Stimulated activated CD4-positive, alpha-beta T cell treated with anti-CD3 and anti-CD28 coated beads, Interleukin-1b, Interleukin-23, amount 100 ng/mL, for 1 hour (primary cell): ENCODE measurements at places on chromosomes 5 and 9.
A peak's percentile ranks its signal among the peaks of the same experiment; 100 is the strongest.

- no peak for DNase-seq
Measured at GRCh38 chr9:129889941-129890717, 54.9 kb downstream of the USP20 start.

- DNase-seq = no peak
Measured at GRCh38 chr9:131709771-131710431, 30.0 kb downstream of the RAPGEF1 start.

- DNase-seq = no peak
Measured at GRCh38 chr5:146040527-146040926, 64.8 kb downstream of the PLAC8L1 start.

DNA sequence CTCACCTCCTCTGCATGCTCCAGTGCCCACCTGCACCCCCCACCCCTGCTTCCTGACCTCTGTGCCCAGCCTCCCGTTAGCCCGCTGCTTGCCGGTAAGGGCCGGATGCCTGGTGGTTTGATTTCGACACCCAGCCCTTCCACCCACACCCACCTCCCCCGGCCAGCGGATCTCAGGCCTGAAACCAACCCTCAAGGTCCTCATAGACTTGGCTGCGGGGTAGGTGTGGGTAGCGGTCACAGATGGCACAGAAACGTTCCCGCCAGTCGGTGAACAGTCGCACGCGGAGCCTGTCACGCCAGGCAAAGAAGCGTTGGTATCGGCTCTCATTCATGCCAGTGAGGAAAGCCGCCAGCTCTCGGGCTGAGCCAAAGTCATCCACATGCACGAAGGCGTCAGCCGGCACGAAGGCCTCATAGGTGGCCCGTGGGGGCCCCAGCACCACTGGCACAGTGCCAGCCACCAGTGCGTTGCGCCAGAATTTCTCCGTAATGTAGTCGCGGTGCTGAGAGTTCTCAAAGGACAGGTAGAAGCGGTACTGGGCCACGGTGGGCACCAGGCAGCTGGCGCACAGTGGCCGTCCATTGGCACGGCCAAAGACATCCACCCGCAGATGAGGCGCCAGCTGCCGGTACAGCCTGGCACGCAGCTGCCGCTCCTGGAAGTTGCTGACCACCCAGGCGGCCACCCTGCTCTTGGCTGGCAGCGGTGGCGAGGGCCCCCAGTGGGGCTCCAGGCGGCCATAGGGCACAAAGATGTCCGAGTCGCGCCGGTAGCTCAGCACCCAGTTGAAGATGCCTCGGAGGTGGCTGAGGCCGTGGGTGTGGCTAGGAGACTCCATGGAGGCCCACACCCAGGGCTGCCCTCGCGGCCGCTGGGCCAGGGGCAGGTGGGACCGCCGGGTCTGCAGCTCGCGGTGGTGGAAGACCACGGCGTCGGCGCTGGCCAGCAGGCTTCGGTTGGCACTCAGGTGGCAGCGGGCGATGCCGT, 1.1 kb downstream of the FUT7 start:
- no peak for DNase-seq

- DNase-seq = no peak
Measured at GRCh38 chr5:109704282-109704952, 14.7 kb downstream of the MAN2A1 start.

DNA sequence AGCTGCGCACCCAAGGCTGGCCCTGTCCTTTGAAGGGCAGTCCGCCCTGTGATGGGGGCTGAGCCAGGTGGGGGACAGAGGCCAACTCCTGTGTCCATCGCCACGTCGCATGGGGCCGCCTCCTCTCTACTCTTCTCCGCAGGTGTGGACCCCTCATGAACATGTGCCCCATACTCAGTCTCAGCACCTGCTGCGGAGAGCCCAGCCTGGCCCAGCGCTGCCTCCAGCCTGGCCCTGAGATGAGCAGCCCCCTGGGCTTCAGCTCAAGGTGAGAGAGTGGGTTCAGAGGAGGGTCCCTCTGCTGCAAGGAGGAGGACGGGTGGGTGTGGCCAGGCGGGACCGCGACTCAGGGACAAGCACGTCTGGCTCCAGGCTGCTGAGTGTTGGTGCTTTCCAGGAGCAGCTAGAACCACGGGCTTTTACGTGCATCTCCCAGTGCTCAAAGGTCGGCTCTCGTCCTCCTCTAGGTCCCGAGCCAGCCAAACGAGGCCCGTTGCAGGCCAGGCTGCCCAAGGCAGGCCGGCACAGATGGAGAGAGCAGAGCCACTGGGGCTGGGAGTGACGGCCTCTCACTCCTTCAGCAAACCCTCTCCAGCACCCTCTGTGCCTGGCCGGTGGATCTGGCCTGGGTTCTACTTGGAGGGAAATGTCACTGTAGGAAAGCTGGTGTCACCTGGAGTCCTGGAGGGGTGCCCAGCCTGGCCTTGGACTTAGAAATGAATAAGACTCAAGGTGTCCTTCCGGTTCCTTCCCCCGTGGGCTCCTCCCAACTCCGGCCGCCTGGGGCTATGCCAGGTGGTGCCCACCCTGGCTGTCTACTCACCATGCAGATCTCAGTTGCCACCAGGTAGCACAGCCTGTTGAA, 48.9 kb upstream of the RNF130 start:
- DNase-seq = no peak

DNA sequence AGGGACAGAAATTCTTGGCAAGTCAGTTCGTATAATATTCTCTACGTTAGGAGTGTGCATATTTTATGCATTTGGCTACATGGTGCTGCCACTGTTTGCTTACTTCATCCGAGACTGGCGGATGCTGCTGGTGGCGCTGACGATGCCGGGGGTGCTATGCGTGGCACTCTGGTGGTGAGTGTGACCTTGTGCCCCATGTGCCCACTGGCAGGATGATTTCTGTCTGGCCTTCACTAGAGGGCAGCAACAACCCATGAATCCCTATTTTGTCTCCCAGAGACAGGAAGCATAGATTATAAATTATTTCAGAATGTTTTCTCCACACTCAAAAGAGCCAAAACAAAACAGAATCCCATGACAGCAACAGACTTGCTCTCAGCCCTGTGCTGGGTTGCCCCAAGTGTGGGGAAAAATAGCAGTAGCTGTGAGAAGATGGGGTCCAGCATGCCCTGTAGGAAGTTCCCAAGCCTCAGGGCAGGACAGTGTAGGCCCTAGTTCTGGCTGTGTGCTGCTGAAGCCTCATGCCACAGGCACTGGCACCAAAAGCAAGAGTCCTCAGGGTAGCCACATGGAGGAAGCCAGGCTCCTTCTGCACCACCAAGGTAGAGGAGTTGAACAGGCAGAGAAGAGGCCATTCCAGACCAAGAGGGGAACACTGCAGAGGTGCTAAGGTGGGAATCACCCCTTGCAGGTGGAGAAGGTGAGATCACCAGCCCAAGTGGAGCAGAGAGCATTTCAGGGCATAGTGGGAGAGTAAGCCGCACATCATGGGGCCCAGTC, 16.0 kb downstream of the SLC22A5 start:
- peak; percentile 36 for DNase-seq

GRCh38 chr9:98087420-98088354, 31.2 kb downstream of the NANS start:
- no peak for DNase-seq

DNA sequence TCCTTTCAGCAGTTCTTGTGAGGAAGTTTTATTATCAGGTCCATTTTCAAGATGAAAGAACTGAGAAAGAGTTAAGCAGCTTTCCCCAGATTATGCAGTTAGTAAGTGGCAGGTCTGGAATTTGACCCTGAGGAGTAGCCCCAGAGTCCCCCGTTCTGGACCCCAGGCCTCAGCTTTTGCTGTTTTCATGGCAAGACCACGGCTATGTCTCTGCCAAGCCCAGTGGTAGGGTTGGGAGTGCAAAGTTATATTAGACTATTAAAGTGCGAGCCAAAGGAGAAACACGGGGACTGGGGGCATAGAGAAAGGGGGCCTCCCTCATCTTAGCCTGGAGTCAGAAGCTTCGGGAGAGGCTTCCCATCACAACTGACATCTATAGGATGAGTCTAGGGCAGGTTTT, 19.3 kb upstream of the ORM1 start:
- no peak for DNase-seq

DNA sequence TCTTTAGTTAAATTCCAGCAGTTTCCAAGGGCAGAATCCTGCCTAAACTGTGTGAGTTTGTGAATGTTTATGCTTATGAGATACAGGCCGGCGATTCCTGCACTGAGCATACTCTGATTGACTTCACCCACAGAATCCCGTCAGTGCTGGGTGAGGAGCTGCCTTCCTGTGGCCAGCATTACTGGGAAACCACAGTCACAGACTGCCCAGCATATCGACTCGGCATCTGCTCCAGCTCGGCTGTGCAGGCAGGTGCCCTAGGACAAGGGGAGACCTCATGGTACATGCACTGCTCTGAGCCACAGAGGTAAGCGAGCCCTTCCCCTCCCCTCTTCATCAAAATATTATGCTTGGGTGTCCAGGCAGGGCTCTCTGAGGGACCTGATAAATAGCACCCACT, 103.7 kb downstream of the CMYA5 start:
- no peak for DNase-seq

GRCh38 chr5:171622010-171622409, 163.6 kb upstream of the SMIM23 start:
- DNase-seq = no peak

- DNase-seq = no peak
Measured at GRCh38 chr5:155729684-155730059, 597.3 kb upstream of the SGCD start.

- DNase-seq = no peak
Measured at GRCh38 chr9:121785673-121786542, 134.5 kb downstream of the DAB2IP start.

DNA sequence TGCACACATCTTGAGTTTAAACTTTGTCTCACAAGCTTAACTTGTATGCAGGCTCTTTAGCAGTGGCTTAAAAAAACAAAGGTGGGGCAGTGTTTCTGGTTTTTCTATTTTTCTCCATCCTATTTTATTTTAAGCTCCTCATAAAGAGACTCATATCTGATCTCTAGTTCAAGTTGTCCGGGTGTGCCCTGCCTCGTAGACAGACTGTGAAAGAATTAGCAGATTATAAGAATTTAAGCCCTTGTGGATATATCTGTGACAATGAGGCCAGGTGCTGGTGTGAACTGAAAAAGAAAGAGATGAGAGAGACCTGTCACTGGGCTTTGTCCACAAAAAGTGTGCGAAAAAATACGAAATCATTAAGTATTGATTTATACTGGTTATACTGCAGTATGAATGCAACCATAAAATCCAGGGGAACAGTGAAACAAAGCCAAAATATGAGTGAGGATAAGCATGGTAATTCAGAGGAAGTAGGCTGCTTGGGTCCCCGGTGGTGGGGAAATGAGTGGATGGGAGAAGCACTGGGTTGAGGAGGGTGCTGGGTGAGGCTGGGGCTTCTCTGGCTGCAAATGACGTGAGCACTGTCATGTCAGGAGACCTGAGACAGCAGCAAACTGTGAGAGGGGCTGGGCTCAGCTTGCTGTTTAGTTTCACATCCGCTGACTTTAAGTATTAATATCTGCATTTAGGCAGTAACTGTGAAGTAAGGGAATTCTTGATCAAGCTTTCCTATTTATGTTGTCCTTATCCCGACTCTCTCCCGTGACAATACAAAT, 179.7 kb upstream of the ANKRD55 start:
- DNase-seq = no peak

GRCh38 chr9:113941526-113941925, 65.4 kb downstream of the ZNF618 start:
- no peak for DNase-seq

GRCh38 chr5:90308787-90309585, 100.6 kb downstream of the CETN3 start:
- DNase-seq = no peak

DNA sequence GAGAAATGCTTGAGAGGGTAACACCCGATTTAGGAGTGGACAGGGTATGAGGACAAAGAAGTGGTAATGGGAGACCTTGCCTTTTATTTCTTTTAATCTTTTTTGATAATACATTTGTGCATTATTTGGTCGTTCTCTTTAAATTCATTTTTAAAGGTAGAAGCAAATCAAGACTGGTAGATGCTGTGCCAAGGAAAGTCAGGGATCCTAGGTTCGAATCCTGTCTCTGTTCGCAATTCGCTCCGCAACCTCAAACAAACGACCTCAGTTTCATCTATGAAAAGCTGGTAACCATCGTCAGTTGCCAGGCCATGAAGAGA, 353 bp upstream of the TMED9 start:
- DNase-seq = no peak

- DNase-seq = no peak
Measured at GRCh38 chr5:83029912-83030311, 47.3 kb downstream of the TMEM167A start.

- DNase-seq = no peak
Measured at GRCh38 chr5:43604699-43605098, 1.7 kb downstream of the NNT start.

DNA sequence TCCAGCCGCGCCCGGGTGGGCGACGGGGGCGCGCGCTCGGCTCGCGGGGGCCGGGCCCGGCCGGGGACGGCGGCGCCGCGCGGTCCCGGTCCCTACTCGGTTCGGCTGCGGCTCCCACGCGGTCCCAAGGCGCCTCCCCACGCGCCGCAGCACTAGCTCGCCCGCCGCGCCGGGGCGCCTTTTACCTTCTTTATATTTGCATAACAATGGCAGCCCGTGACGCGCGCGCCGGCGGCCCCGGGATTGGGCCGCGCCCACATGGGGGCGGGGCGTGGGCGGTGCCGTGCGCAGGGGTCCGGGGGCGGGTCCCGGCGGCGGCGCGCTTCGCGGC, at the start of gene NRARP:
Gene NRARP, minus strand, starts transcription at position 154 of the 331 bp plus-strand sequence. CDS start 343 bp downstream, outside the sequence.
- DNase-seq = peak; percentile 79

- DNase-seq = no peak
Measured at GRCh38 chr5:39206630-39207321, 12.6 kb downstream of the FYB1 start.

DNA sequence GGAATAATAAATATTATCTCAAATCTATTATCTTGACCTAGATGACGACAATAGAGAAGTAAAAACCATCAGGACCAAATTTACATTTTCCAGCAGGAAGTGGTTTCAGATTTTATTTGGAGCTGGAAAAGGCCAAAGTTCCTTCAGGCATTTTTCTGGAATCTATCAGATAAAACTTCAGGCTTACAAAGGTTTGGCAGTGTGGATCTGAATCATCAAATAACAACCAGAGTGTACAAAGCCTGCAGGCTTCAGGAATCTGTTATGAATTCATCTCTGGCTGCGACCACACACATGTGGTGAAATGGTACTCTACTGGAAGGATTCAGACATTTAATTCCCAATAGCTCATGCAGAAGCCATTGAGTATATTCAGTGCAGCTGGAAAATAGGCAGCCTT, 726.4 kb upstream of the GRAMD2B start:
- DNase-seq = no peak

DNA sequence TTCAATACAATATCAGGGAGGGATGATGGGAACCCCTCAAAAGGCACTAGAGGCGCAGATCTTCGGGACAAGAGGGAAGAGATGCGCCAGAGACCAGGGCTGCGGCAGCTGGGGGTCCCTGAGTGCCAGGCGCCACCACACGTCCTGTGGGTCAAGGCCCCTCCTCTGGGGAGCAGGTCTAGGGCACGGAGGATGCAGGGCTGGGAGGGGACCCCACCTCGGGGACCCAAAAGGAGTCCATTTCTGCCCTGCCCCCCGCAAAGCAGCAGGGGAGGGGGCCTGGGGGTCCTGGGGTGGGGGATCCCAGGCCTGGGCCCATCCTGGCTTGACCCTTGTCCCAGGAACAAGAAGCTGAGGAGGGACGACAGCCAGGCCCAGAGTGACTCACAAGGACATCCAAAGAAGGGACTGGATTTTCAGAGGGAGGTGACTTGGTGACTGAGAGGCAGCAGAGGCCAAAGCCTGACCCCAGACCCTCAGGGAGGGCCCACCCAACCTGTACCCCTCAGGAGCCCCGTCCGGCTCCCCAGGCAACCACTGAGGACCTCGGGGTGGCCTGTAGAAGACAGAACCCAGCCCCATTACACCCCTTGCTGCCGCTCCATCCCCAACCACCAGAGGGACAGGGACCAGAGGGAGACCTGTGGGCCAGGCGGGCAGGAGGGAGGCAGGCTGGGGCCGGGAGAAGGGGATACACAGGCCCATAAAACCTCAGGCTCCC, 54.2 kb downstream of the LRSAM1 start:
- no peak for DNase-seq

GRCh38 chr9:128972956-128973355, 25.5 kb downstream of the NUP188 start:
- DNase-seq = no peak
